Glutamatergic neuron (in vitro differentiated cells): ENCODE measurements at places on chromosomes 5 and 9. TPM values are rescaled to one million over a fixed set of nuclear protein-coding genes. Genes with fewer than 3 reads are reported as not detected.
A peak's percentile ranks its signal among the peaks of the same experiment; 100 is the strongest.

The LMX1B gene
- 0.27 TPM for total RNA-seq

GRCh38 chr5:158529454-158529853 is 570.3 kb downstream of the EBF1 start:
- no peak overlapping the region for H3K27ac ChIP-seq
- no peaks in the 10 kb centered on the region for H3K36me3 ChIP-seq
- peaks cover 4% of the 10 kb centered on the region for H3K4me1 ChIP-seq
- no peaks in the 10 kb centered on the region for H3K27me3 ChIP-seq

DNA sequence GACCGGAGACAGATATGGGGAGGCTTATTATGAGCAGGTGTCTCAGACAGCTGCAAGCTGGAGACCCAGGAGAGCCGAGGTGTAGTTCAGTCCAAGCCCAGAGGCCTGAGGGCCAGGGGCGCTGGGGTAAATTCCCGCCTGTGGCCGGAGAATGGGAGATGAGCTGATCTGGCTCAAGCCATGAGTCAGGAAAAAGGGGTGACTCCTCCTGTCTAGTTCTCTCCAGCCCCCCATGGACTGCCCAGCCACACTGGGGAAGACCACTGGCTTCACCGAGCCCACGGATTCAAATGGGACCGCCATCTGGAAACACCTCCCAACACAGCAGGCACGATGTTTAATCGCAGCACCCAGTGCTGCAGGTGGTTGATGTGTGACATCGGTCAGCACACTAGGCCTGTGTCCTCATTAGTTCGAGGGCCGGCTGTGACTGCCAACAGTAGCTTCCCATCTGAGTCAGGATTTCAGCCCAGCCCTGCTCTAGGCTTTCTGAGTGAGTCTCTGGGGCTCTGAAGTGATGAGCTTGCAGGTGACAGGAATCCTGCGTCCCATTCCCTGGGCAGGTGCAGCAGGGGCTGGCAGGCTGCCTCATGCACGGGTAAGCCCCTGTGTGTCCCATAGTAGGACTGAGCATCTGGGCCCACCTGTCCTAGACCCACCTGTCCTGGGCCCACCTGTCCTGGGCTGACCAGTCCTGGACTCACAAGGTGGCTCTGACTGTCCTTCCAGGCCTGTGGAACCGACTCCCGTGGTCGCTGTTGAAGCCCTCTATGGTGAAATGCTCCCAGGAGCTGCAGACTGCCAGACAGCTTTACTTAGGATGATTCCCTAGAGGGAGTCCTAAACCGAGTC is 49.7 kb downstream of the AHRR start:
- no peak overlapping the region for H3K27ac ChIP-seq
- H3K4me3 ChIP-seq = no peak overlapping the region
- DNase-seq = peak; percentile 12
- H3K27me3 ChIP-seq = peaks cover 6% of the 10 kb centered on the region
- H3K36me3 ChIP-seq = peaks cover 7% of the 10 kb centered on the region

DNA sequence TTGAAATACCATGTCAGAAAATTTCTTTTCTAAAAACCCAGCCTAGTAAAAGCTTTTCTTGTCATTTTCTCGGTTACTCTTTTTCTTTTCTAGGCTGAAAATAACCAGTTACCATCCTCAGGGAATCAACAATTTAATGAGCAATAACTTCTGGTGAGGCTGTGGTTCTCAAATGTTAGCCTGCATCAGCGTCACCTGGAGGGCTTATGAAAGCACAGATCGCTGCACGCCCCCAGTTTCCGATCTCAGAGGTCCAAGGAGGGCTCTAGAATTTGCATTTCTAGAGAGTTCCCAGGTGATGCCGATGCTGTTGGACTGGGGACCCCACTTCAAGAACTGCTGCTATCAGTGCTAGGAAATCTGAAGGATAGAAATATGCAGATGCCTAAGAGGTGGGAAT is 28.9 kb upstream of the TLE1 start:
- H3K27ac ChIP-seq = no peak overlapping the region
- H3K4me1 ChIP-seq = no peaks in the 10 kb centered on the region
- no peak for DNase-seq
- H3K4me3 ChIP-seq = no peak overlapping the region

GRCh38 chr9:75033791-75034473 is 5.8 kb upstream of the CARNMT1 start:
- no peaks in the 10 kb centered on the region for H3K36me3 ChIP-seq
- no peaks in the 10 kb centered on the region for H3K4me1 ChIP-seq
- H3K27ac ChIP-seq = no peak overlapping the region
- peaks cover 1% of the 10 kb centered on the region for H3K27me3 ChIP-seq
- DNase-seq = no peak

DNA sequence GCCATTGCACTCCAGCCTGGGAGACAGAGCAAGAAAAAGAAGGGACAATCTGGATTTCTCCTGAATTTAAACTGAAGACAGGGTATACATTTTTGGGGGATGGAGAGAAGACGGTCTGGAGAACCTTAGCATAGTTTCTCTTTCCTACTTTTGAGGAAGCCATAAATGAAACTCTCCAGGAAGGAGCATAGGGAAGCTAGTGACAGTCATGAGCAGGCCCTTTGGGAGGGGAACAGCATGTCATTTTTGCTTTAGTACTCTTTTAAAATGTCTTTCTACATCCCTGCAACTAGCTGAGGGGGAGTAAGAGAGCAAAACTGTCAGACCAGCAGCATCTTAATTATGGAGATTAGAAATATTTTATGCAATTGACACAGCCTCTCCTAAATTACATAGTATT is 8.2 kb upstream of the SLC44A1 start:
- DNase-seq = no peak
- H3K27me3 ChIP-seq = no peaks in the 10 kb centered on the region
- H3K36me3 ChIP-seq = no peaks in the 10 kb centered on the region
- no peak overlapping the region for H3K27ac ChIP-seq

GRCh38 chr5:56984445-56984844 is 32.5 kb upstream of the MIER3 start:
- DNase-seq = no peak
- H3K36me3 ChIP-seq = peaks cover 6% of the 10 kb centered on the region
- H3K27me3 ChIP-seq = peaks cover 1% of the 10 kb centered on the region
- peaks cover 9% of the 10 kb centered on the region for H3K4me1 ChIP-seq
- H3K4me3 ChIP-seq = no peak overlapping the region

DNA sequence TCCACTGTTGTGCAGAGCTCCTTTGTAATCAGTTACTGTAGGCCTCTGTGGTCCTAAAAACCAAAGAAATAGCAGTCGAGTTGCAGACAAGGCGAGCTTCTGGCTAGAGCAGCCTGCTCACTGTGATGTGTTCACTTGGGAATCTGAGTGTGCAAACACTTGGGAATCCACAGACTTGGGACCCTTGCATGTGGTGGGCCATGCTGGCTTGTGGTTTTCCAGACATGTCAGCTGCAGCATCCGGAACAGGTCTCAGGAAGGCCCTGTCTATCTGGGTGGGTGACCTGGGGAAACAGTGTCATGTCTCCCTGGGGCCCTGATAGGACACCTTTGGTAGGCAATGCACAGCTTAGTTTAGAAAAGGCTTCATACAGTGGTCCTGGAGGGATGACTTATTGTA is 66.4 kb downstream of the WWC1 start:
- no peak for DNase-seq
- no peaks in the 10 kb centered on the region for H3K36me3 ChIP-seq
- peaks cover 7% of the 10 kb centered on the region for H3K4me1 ChIP-seq

DNA sequence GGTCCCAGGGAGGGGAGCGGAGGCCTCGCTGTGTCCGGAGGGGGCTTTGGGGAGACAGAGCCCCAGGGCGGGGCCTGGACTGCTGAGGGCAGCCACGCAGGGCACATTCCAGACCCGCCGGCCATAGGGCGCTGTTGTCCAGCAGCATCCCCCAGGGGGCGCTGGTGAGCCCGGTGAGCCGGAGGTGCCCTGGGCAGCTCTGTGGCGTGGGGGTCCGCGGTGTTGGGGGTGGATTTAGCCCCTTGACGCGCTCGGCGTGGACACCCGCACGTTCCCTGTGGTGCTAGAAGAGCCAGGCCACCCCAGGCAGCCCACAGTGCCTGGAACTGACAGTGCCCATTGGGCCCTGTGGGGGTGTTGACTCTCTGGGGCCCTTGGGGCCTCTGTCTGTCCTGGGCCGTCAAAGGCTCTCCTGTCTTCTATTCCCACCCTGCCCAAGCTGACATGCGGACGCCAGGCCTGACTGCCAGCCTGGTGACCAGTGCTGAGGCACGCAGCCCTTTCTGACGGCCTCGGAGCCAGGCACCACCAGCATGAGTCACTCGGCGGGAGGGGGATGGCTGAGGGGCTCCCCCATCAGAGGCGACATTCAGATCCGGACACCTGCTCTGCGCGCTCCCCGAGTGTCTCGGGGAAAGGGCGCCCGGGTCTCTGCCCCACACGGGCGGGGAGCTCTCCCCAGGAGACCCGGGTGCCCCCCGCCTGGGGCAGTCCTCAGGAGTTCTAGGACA is 23.9 kb downstream of the TPPP start:
- H3K27ac ChIP-seq = no peak overlapping the region
- H3K4me3 ChIP-seq = no peak overlapping the region
- H3K27me3 ChIP-seq = peaks cover 6% of the 10 kb centered on the region

- DNase-seq = no peak
- no peaks in the 10 kb centered on the region for H3K36me3 ChIP-seq
- H3K4me3 ChIP-seq = no peak overlapping the region
- peaks cover 2% of the 10 kb centered on the region for H3K27me3 ChIP-seq
These were observed 36.4 kb upstream of the TCF7 start for GRCh38 chr5:134077926-134078580.

DNA sequence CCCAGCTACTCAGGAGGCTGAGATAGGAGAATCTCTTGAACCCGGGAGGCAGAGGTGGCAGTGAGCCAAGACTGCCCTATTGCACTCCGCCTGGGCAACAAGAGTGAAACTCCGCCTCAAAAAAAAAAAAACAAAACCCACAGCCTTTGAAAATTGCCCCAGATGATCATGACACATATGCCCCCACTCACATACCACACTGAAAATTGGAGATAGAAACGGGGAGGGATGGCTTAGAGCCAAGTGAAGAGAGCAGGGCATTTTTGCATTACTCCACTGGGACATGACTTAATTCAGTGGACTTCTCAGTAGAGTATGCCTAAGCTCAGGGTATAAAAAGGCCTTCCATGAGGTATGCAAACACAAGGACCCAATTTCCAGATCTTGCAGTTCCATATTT is 309.3 kb downstream of the BNC2 start:
- no peak for DNase-seq
- H3K4me3 ChIP-seq = no peak overlapping the region
- no peaks in the 10 kb centered on the region for H3K36me3 ChIP-seq
- peaks cover 3% of the 10 kb centered on the region for H3K4me1 ChIP-seq
- H3K27me3 ChIP-seq = no peaks in the 10 kb centered on the region
